ENCODE measurements at places on chromosomes 12 and 14.

DNA sequence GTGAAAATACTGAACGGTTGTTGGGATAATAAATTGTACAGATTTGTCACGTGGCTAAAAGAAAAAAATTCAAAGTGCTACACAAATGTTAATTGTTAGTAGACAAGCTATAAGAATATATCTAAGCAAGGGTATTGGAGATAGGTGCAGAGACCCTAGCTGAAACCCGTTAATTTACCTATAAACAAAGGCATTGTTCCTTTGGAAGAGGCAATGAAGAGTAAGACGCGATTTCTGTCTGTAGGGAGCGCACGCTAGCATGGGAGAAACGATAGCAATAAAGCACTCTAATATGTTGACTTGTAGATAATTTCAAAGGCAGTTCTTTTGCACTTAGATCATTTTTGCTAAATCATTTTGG, 565 bp downstream of the CCDC77 start:
- no peak for DNase-seq

GRCh38 chr12:20527417-20528163, 159.3 kb downstream of the PDE3A start:
- DNase-seq: no peak

GRCh38 chr12:29082522-29082921, 66.6 kb upstream of the FAR2 start:
- no peak for DNase-seq

- DNase-seq: no peak
Observed at GRCh38 chr12:132907216-132907615, 19.8 kb upstream of the CHFR start.

DNA sequence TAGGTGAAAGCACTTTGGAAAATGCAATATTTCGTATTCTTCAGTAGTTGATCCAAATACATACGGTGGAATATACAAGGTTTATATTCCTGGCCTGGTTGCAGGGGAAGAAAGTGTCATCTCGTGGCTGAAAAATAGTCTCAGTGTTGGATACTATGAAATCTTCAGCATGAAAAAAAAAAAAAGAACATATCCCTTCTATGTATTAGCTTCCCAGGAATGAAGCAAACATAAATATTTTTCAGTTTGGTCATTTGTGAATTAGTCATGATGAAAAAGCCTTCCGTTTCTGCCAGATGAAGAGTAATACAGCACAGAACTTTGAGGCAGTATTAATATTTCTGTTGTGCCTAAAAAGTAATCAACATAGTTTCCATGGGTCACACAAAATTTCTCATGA, 36.7 kb downstream of the FLRT2 start:
- DNase-seq: no peak
